ENCODE measurements at places on chromosomes 13 and 19.
A peak's percentile ranks its signal among the peaks of the same experiment; 100 is the strongest.

DNA sequence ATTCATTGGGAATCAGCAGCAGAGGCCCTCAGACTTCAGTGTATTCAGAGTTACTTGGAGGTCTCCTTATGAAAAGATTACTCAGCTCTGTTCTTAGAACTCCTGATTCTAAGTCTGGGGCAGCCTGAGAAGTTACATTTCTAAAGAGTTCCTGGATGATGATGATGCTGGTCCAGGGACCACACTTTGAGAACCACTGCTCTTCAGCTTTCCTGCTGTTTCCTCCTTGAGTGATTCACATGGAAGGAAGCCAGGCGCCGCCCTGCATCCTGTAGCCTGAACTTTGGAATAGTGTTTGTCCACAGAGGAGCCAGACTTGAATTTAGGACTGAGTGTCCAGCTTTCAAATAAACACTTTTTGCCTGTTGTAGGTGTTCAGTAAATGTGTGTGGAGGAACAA lies 2.9 kb downstream of the CEBPG start:
- peak; percentile 83 for DNase-seq

- DNase-seq = peak; percentile 5
These were observed 508.9 kb upstream of the ARGLU1 start for GRCh38 chr13:107076801-107077200.

- peak; percentile 11 for DNase-seq
These were observed 147.5 kb downstream of the NDFIP2 start for GRCh38 chr13:79628463-79628862.

DNA sequence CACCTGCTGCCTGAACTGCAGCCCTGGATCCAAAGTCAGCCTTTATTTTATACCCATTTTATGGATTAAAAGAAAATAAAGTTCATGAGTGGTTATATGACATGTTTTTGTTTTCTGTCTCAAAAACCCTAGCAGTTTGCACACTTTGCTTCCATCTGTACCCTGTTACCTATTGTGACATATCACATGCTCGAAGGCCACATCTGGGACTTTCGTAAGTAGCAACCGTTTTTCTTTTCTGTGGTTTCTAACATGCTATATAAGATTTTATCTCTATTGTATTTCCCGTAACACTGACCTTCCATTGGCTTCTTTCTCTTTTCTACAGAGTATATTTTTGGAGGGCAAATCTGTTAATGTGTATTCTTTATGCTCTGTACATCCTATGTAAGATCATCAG lies 1007.2 kb downstream of the PCDH9 start:
- no peak for DNase-seq

Data from kidney tubule cell (primary cell).